Skin of body (tissue), 3 donors: ENCODE measurements at places on chromosomes 1 and 21.

GRCh38 chr1:63634471-63634870 is 41.3 kb downstream of the PGM1 start:
- no peak for DNase-seq

GRCh38 chr1:84386716-84387479 is 11.4 kb upstream of the DNASE2B start:
- no peak for DNase-seq

GRCh38 chr1:193260896-193261295 is 74.5 kb upstream of the B3GALT2 start:
- DNase-seq, result no peak

- DNase-seq, result no peak
Observed at GRCh38 chr1:12478612-12478985, 139.4 kb downstream of the DHRS3 start.

- DNase-seq, result no peak
Observed at GRCh38 chr1:25889470-25889869, 14.0 kb upstream of the PAQR7 start.

DNA sequence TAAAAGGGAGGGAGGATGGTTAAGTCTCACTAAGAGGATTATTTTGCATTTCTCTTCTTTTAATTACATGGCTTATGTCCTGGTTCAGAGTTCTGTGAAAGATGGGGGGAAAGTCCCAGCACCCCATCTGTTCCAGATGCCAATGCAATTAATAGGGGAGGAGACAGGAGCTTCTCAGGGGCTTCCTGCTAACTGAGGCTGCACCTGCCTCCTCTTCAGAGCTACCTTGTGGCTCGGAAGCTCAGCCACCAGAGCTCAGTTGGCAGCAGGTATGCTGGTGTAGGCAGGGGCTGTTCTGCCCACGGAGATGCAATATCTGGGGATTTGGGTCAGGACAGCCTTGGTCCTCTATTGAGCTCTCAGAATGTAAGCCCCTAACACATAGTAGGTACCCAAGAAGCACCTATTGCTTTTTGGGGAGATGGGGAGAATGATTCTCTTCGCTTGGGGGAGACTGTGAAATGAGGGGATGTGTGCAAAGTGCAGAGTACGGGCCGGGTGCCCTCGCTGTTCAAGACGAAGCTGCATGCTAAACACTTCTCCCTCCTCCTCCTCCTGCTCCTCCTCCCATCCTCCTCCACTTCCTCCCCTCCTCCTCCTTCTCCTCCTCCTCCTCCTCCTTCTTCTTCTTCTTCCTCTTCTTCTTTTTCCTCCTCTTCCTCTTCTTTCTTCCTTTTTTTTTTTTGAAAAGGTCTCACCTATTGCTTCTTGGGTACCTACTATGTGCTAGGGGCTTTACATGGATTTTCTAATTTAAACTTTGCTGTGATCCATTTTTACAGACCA is 279.0 kb downstream of the PTPRU start:
- no peak for DNase-seq

GRCh38 chr1:241275981-241276380 is 81.0 kb downstream of the RGS7 start:
- no peak for DNase-seq

DNA sequence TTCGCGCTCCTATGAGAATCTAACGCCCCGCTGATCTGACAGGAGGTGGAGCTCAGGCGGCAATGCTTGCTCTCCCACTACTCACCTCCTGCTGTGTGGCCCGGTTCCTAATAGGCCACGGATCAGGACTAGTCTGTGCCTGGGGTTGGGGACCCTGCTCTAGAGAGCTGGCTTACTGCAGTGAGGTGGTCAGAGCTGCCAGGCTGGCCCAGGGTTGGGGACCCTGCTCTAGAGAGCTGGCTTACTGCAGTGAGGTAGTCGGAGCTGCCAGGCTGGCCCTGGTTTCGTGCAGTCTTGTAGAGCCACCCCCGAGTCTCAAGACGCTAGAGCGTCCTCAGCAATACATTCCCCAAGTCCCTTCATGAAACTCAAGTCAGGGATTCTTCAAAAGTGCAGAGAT is 27.5 kb downstream of the SLC37A1 start:
- DNase-seq, result no peak

DNA sequence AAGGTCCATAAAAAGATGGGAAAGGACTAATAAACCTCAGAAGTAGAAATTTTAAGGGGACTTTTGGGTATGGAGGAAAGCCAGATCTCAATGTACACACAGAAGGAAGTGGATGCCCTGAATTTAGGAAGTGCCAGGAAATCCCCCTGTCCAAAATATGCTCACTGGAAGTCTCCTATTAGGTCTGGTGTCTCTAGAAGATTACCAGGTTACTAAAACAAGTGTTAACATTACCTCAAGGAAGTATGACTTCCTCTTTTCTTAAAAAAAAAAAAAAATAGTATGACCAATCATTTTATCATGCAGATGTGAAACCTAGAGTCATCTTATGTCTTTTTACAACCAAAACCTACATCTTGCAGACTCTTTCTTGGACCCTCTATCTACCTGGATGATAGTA is 30.7 kb downstream of the CD58 start:
- DNase-seq, result no peak

DNA sequence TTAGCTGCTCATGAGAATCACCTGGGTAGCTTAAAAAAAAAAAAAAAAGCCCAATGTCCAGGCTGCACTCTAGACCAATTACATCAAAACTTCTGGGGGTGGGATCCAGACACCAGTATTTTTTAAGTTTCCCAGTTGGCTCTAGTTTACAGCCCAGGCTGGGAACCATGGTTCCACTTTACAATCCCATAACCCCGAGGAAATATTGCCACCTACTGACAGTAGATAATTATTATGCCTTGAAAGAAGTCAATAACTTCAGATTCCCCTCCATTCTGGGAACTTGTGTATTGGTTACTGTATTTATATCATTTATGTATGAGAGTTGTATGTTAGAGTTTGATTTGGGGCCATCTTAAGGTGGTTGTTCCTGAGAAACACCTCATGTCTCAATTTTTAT is 100.2 kb downstream of the SPATA46 start:
- no peak for DNase-seq

DNA sequence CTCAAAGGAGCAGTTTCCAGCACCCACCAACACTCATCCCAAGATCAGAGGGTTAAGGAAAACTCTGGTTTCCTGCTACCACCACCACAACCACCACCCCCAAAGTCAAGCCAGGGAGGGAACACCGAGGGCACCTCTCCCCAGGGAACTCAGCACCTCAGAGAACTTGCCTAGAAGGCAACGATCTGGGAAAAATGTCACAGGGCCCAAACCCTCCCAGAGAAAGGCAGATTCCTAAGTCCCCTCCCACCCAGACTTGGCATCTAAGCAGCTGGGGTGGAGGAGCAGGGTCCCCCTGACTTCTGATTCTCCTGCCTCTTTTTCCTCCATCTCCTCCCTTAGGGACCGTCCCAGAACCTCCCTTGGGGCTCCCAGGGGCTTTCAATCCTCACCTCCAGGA is 10.6 kb downstream of the KANK4 start:
- DNase-seq, result no peak

- no peak for DNase-seq
Observed at GRCh38 chr1:223772771-223773160, 60.4 kb downstream of the CAPN2 start.

DNA sequence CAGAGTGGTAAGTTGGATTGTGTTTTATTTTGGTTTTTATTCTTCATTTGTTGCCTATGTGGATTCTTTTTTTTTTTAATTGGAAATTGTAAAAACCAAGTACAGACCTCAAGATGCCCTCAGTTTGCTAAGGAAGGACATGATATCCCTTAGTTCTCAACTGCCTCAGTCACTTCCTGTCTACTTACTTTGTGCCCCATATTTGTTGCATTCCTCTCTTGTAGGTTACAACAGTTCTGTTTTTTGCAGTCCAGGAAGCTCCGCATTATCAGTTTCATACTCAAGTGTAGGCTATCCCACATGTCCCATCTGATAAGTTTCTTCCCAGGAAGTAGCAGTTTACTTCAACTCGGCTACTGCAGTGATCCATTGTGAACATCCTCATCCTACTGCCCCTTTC is 82.0 kb downstream of the RPAP2 start:
- DNase-seq, result no peak

GRCh38 chr1:168794057-168794456 is 65.1 kb upstream of the DPT start:
- no peak for DNase-seq

- DNase-seq, result no peak
Observed at GRCh38 chr1:14090062-14090461, 390.1 kb downstream of the PRDM2 start.

- DNase-seq, result peak; percentile 37
Observed at GRCh38 chr1:88998716-88999115, 6.3 kb upstream of the KYAT3 start.

- no peak for DNase-seq
Observed at GRCh38 chr1:69163241-69163640, 404.5 kb upstream of the LRRC7 start.

- DNase-seq, result no peak
Observed at GRCh38 chr1:174491606-174492005, 43.8 kb downstream of the GPR52 start.

GRCh38 chr1:180787628-180788307 is 124.9 kb upstream of the KIAA1614 start:
- no peak for DNase-seq

GRCh38 chr1:198234520-198235251 is 77.9 kb downstream of the NEK7 start:
- DNase-seq, result no peak

DNA sequence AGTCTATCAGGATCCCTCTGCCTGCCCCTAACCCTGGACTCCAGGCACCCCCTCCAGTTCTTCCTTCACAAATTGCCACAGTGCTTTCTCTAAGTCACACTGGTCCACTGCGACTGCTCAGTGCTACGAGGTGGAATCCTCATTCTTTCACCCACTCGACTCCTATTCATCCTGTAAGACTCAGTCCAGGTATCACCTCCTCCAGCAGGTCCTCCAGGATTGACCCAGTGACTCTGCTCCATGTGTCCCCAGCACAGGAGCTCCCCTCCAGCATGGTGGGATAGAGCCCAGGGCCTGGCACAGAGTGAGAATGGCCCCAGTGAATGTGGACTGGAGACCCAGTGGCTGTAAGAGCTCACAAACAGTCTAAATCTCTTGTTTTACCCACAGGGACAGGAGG is 45.5 kb upstream of the WNT4 start:
- DNase-seq, result no peak

DNA sequence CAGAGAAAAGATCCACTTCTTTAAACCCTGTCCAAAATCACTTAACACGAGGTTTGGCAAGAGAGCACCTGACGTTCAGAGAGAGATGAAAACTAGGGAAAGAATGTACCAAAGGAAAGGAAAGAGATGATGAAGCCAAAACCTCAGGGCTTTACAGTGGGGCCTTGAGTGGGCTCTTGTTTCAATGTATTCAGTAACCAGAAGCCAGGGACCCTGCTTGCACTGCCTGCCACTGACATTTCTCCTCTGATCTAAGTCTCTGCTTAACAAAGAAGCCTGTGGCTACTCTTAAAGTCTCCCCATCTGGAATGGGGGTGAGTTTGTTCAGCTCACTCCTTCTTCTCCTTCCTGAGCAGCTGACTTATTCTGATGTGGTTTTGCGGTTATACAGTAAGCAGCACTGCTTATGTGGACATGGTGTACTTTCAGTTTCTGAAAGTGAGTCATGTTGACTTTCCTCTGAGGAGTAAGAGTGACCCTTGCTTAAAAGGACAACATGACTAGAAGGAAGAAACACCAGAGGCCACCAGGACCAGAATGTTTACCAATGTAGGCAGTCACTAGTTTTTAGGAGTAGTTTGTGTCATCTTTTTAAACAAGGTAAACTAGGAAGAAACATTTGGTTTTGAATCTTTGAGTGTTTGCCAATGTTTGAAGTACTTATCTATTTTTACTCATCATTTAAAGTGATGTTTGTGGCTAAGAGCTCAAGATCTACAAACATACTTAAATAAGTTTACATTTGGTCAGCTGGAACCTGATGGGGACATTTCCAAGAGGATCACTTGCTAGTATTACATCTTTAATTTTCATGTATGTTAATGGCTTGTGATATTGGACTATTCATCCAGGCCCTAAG is 87.4 kb downstream of the FASLG start:
- DNase-seq, result no peak

DNA sequence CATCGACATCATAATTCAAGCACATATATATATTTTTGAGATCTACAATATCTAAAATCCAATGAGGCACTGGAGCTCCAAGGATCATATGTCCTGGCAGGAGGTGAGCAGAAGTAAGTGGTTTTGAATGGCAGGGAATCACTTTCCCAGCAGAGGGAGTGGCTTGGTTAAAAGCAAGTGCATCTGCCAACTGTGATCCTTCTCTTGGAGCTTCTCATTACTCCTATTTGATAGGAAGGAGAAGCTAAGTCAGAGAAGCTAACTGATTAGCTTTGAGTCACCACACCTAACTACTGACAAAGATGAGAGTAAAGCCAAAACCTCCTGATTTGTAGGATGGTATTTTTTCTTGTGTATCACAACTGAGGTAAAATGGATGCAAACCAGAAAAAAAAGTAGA is 55.0 kb downstream of the ALG14 start:
- no peak for DNase-seq

GRCh38 chr1:57422271-57423134 is 1.4 kb downstream of the DAB1 start:
- no peak for DNase-seq

DNA sequence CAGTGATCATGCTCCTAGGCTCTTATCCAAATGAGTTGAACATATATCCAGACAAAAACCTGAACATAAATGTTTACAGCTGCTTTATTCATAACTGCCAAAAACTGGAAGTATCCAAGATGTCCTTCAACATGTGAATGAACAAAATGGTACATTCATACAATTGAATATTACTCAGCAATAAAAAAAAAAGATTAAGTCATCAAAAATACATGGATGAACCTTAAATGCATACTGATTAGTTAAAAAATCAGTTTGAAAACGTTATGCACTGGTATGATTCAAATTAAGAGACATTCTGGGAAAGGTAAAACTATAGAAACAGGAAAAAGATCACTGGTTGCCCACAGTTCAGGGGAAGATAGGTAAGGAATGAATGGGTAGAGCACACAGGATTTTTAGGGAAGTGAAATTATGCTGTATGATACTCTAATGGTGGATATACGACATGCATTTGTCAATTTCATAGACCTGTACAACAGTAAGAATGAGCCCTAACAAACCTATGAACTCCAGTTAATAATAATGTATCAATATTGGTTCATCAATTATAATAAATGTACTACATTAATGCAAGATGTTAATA is 3.1 kb downstream of the LRRC40 start:
- DNase-seq, result no peak

- no peak for DNase-seq
Observed at GRCh38 chr1:18398791-18399530, 81.8 kb upstream of the KLHDC7A start.

DNA sequence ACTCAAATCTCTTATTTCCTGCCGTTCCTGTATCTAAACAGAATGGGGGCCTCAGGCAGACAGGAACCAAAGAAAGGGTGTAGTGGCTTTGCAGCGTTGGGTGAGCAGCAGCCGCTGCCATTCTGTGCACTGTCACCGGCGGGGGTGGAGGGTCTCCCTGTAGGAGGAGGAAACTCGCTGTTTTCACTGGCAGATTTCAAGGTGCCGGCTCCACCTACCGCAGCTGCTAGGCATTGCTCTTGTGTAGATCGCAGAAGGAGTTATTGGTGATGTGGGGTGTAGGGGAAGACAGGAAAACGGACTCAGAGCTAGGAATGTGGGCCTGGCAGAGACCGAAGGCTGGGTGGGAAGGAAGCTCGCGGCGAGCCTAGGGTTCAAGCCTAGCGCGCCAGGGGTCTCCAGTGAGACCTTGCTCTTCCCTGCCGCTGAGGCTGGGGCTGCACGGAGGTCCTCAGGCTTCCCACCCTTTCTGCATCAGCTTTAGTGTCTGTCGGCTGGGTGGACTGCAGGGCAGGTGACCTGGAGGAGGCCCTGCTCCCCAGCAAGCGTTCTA is 20.8 kb downstream of the ATP5PO start:
- DNase-seq, result peak; percentile 85

GRCh38 chr1:183873642-183874041 is 68.7 kb downstream of the RGL1 start:
- DNase-seq, result peak; percentile 17
